Fibroblast of skin of scalp (primary cell): ENCODE measurements at places on chromosomes 12 and 14.

- DNase-seq = no peak
Observed at GRCh38 chr12:120132863-120133385, 16.4 kb upstream of the RAB35 start.

GRCh38 chr12:41011939-41012338 is 176.2 kb upstream of the PDZRN4 start:
- no peak for DNase-seq

DNA sequence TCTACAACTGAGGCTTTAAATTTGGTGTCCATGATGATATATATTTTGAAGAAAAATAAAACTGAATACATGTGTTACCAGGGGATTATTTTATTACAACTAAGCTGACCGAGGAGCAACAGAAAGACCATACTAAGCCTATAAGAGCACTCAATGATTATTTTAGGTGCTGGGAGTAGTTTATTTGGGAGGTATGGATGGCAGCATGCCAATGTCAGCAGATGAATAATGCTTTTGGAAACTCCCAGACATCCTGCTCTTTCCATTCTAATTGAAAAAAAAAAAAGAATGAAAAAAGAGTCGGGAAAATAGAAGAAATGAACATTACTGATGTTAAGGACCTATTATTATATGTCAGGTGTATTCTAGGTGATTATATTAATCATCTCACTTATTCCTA is 441.2 kb downstream of the BTG1 start:
- peak; percentile 56 for DNase-seq

- DNase-seq = peak; percentile 66
Observed at GRCh38 chr12:25725931-25726330, 172.8 kb upstream of the LMNTD1 start.

- DNase-seq = no peak
Observed at GRCh38 chr14:95490727-95491451, 25.6 kb downstream of the SYNE3 start.

GRCh38 chr14:24179294-24179960 is 7.5 kb downstream of the REC8 start:
- DNase-seq = no peak

DNA sequence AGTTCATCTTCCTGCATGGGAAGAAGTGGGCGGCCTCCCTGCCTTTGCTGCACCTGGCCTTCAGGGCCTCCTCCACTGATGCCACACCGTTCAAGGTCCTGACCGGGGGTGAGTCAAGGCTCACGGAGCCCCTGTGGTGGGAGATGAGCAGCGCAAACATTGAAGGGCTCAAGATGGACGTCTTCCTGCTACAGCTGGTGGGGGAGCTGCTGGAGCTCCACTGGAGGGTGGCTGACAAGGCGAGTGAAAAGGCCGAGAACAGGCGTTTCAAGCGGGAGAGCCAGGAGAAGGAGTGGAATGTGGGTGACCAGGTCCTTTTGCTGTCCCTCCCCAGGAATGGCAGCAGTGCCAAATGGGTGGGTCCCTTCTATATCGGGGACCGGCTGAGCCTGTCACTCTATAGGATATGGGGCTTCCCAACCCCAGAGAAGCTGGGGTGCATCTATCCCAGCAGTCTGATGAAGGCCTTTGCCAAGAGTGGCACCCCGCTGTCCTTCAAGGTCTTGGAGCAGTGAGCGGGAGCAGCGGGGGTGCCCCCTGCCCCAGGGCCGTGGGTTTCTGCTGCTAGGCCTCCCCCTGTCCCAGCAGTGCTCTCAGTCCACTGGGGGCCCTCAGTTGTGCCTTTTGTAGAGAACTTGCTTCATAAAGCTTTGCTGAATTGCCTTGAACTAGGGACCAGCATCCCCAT is 12.4 kb downstream of the CBLN3 start:
- DNase-seq = no peak
